ENCODE measurements at places on chromosomes 3 and 15.

GRCh38 chr3:171092467-171092911 is 66.0 kb upstream of the SLC2A2 start:
- DNase-seq, result no peak

DNA sequence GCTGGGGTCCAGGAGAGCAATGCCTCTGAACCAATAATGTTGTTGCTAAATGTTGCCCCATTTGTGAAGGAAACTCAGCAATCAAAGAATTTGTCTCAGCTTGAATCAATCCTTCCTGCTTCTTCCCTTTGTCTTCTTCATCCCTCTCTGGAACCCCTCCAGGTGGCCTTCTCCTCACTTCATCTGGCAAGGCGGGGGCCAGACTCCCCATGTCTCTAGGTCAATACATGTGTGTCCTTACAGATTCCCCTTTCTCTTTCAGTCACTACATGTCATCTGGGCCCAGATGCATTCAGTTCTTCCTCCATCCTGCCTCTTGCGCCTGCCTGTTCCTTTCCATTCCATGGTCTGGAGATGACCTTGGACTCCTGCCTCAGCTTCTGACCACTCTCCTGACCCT is 8.0 kb upstream of the LTF start:
- DNase-seq, result no peak

GRCh38 chr15:29558261-29558660 is 264.0 kb downstream of the TJP1 start:
- no peak for DNase-seq

DNA sequence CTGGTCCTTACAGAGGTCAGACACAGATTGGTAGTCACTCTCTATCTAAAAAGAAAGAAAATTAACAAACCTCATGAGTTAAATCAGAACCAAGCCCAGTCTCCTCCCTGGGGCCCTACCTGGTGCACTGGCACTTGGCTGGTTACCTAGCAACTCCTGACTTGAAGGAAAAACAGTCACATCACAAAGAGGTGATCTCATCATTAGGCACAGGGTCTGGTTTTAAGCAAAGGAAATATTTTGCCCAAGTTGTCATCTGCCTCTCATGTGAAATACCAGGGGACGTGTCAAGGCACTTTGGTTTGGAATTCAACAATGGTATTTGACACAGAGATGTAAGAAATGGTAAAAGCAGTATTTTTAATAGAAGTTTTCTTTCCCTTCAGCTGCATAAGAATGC is 47.7 kb upstream of the FMN1 start:
- no peak for DNase-seq

GRCh38 chr3:15905041-15905440 is 107.3 kb upstream of the ANKRD28 start:
- DNase-seq, result no peak

GRCh38 chr3:188223936-188224335 is 70.0 kb downstream of the LPP start:
- DNase-seq, result no peak

DNA sequence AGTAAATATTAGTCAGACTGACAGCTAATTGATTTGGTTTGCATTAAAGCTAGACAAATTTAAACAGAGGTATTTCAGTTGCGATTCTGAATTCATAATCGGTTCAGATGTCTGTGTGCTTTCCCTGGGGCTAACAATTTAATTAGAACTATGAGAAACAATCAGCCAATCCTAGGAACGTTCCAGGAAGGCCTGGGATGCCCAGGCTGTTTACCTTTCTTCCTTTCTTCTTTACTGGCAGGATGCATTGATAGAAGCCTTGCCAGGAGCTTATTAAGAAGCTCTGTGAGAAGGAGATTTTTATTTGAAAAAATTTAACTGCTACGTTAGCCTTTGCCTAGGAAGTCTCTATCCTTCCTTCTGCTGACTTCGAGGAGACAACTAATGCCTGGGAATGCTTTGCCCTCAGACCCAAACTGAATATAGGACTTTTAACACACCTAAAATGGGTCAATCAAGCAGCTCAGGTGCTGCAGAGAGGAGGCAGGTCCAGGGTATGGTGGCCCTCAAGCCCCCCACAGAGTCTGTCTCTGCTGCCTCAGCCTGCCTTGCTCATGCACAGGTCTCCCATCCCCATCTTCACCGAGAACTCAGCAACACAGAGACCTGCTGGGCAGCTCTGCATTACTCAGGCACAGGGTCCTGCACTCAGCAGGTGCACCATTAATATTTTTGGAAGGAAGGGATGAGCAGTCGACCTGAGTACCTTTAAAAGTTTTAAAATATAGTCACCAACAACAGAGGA is 48.5 kb downstream of the PCSK6 start:
- DNase-seq, result no peak

DNA sequence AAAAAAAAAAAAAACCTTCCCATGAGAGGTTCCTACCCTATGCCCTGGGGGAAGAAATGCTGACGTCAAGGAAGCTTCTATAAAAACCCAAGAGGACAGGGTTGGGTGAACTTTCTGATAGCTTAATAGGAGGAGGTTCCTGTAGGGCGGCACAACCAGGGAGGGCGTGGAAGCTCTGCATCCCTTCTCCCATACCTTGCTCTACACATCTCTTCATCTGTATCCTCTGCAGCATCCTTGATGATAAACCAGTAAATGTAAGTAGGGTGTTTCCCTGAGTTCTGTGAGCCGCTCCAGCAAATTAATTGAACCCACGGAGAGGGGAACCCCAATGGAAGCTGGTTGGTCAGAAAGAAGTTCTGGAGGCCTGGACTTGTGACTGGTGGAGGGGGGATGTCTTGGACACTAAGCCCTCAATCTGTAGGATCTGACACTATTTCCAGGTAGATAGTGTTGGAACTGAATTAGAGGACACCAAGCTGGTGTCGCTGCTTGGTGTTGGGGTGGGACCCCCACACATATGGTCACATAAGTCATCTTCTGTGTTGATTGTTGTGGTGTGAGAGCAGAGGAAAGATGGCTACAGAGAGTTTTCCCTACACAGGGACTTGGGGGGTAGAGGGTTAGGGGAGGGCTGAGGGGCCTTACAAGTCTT is 91.5 kb downstream of the ST6GAL1 start:
- DNase-seq, result no peak

DNA sequence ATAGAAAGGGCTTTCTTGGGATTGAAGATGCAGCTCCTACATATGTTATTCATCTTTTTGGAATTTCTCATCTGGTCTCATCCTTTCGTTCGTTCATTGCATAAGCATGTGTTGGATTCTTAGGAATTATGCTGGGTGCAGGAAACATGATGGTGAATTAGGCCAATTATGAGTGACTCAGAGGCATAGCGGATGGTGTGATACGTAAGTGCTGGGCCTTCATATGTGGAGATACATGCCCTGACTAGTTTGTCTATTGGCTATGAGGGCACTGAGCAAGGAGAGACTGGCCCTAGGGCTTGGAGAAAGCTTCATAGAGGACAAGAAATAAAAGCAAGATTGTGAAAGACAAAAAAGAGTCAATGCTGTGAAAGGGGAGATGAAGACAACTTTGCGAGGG is 235.1 kb downstream of the MYRIP start:
- no peak for DNase-seq

GRCh38 chr15:81337713-81338157 is 13.8 kb upstream of the STARD5 start:
- DNase-seq, result no peak

DNA sequence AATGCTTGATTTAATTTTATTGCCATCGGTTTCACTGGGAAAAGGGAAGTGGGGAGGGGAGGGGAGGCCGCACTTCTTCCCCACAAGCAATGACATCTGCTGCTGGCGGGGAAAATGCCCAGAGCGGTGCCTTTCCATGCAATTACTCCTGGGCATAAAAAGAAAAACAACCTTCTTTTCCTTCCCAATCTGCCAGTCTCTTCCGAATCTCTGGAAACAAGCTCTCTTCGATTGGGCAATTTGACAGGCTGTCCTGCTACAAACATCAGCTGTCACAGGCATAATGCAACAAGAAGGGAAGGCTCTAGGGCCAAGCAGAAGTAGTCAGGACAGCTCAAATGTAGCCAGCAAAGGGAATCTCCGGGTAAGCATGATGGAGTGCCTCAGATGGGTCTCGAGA is 93.4 kb upstream of the STRIT1 start:
- DNase-seq, result no peak

GRCh38 chr3:136817448-136817847 is 1.5 kb upstream of the SLC35G2 start:
- DNase-seq, result no peak

Measured in activated naive CD8-positive, alpha-beta T cell treated with anti-CD3 and anti-CD28 coated beads, Interleukin-2, amount 50 U/mL, for 16 hours (primary cell).